Muscle of arm (tissue), 14 donors: ENCODE measurements at places on chromosomes 5 and 9. TPM values are rescaled to one million over a fixed set of nuclear protein-coding genes. Genes with fewer than 3 reads are reported as not detected.

RARS1 gene
- polyA plus RNA-seq = 78.1 TPM

GNAQ gene
- polyA plus RNA-seq = 31.7 TPM

ZNF366 gene
- 2.9 TPM for polyA plus RNA-seq

HSPA4 gene
- polyA plus RNA-seq = 97.1 TPM

PTGDS gene
- polyA plus RNA-seq = 5.3 TPM

GABBR2 gene
- polyA plus RNA-seq = 1.4 TPM

GRIA1 gene
- not detected for polyA plus RNA-seq

PCDHGA1 gene
- not detected for polyA plus RNA-seq

SOX30 gene
- 0.46 TPM for polyA plus RNA-seq

CCDC183 gene
- 3.2 TPM for polyA plus RNA-seq

GOLGA1 gene
- 16.5 TPM for polyA plus RNA-seq

WDR31 gene
- polyA plus RNA-seq = 2.3 TPM

CER1 gene
- polyA plus RNA-seq = 0.15 TPM

PDZD2 gene
- 11.0 TPM for polyA plus RNA-seq

PRDM9 gene
- not detected for polyA plus RNA-seq

ISOC1 gene
- polyA plus RNA-seq = 28.6 TPM

CDX1 gene
- 47.4 TPM for polyA plus RNA-seq

SHROOM1 gene
- 2.8 TPM for polyA plus RNA-seq

GKAP1 gene
- polyA plus RNA-seq = 9.5 TPM

PDE6A gene
- polyA plus RNA-seq = not detected

CCL28 gene
- 0.39 TPM for polyA plus RNA-seq

SPINK5 gene
- polyA plus RNA-seq = 2.3 TPM

GMCL2 gene
- not detected for polyA plus RNA-seq

WASHC1 gene
- not detected for polyA plus RNA-seq

PCDHA11 gene
- polyA plus RNA-seq = not detected

ALDH1A1 gene
- 34.0 TPM for polyA plus RNA-seq

ZNF300 gene
- 14.3 TPM for polyA plus RNA-seq

ADAMTSL1 gene
- 12.6 TPM for polyA plus RNA-seq

HTR1A gene
- polyA plus RNA-seq = not detected

SURF4 gene
- 101 TPM for polyA plus RNA-seq

GABRA1 gene
- not detected for polyA plus RNA-seq
